ENCODE measurements at places on chromosomes 1 and 21.

GRCh38 chr21:26635681-26636080, 62.6 kb upstream of the CYYR1 start:
- DNase-seq, result no peak

DNA sequence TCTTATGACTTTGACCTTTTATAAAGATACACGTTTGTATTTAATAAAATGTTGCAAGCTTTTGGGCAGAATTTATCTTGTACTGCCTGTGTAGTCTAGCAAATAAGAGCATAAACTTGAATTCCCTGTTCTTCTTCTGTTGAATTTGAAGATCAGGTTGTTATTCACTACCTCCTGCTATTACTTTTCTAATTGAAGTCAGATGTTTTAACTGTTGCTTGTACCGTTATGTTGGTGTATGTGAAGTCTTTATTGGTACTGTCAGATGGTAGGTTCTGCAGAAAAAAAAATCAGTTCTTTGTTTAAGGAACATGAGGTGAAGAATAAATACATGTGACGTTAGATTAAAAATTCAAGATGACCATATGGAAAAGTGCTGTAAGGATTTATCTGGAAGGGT, 69.1 kb downstream of the DYRK1A start:
- DNase-seq, result no peak

DNA sequence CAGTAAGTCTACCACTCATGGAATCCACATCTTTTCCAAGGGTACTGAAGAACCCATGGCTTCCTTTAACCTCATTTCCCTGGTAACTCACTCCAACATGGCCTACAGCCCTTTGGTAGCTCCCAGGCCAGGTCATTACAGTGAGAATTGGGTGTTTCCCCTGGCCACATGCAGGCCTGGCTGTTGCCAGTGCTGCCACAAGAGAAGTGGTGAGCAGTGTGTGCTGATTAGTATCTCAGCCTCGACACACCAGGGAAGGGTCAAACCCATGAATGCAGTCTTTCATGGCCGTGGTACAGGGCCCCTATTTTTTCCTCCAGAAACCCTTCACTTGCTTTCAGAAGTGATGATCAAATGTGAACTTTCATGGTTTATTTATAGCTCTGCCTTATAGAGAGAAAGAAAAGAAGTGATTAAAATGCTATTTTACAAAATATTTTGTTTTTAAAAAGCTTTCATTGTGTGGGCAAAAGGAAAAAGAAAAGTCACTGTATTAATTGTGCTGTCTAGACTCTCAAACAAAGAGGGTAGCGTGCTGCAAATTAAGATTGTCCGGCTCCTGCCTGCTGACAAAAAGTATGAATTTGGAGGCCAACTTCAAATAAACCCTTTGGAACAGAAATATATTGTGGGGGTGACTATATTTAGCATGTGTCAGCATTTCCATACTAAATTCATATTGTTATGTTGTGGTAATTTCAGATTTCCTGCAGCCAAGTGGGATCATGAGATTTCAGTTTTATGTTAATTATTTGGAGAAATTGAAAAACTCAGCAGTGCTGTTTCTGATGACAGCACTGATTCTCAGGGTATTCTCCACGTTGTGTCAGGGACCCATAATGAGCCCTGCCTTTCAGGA, 62.0 kb upstream of the HOOK1 start:
- no peak for DNase-seq

- DNase-seq, result no peak
Measured at GRCh38 chr1:172991674-172992400, 58.9 kb downstream of the TNFSF18 start.

- DNase-seq, result peak; percentile 58
Measured at GRCh38 chr21:29232530-29233255, 66.0 kb upstream of the BACH1 start.

DNA sequence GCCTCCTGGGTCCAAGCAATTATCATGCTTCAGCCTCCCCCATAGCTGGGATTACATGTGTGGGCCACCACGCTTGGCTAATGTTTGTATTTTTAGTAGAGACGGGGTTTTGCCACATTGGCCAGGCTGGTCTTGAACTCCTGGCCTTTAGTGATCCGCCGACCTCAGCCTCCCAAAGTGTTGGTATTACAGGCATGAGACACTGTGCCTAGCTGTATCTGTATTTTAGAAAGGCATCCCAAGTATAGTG, 69.3 kb downstream of the NKAIN1 start:
- no peak for DNase-seq

GRCh38 chr1:7000720-7001119, 215.5 kb downstream of the CAMTA1 start:
- no peak for DNase-seq

DNA sequence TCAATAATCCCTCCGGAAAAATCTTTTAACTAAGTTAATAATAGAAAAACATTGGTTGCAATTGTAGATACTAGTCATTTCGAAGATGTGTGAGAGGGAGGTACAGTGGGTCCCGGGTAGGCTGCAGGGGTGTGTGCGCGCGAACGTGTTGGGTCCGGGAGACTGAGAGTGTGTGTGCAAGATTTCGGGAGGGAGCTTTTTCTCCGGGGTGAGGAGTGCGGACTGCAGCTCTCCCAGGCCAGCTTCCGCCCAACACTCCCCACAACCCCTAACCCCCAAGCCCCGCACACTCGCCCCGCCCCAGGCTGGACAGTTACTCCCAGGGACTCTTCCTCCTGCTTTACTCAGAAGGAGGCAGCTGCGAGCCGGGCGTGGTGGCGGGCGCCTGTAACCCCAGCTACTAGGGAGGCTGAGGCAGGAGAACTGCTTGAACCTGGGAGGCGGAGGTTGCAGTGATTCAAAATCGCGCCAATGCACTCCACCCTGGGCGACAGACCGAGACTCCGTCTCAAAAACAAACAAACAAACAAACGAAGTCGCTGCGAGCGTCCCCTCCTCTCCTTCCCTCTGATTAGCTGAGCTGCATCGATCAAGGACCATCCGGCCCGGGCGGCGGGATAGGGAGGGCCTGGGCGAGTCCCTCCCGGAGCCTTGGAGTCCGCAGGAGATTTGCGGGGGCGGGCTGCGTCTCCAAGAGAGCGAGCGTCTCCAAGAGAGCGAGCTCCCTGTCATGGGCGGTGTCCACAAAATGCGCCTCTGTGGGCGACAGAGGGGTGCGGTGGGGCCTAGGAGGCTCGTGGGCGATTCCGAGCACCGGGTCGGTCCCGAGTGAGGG, 28.3 kb upstream of the PPM1J start:
- no peak for DNase-seq

DNA sequence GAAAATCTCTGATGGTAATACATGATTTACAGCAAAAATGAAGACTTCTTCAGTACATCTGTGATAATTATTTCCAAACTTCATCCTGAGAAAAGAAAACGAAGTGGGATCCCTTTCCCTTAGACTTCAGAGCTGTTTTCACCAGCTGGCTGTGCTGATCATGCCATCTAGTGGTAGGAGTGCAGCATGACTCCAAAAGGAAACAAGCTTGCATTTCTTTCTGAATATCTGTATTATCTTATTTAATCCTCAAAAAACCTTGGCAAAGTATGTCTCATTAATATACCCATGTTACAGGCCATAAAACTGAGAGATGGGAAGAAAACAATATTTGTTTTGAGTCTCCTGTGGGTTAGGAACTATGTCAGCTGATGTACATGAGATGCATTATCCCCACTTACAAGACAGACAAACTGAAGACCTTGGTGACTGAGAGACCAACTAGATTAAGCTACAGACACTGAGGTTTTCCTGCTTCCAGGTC, 9.8 kb upstream of the GJA8 start:
- DNase-seq, result peak; percentile 64

DNA sequence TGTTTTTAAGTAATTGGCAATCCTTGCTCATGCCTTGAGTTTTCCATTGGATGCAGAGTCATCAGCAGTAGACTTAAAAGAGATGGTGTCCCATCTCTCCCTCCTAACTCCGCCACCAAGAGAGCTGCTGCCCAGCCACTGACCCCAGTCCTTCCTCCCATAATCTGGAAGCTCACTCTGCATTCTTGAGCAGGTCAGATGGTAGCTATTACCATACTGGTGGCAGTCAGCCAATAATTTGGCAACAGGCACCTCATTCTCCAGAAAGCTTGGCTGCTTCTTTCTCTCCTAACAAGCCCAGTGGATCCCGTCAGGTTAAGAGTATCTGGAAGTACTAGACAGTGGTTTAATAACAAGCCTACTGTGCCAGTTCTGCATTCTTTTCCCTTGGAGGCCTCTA, 272.1 kb downstream of the ZNF648 start:
- no peak for DNase-seq

DNA sequence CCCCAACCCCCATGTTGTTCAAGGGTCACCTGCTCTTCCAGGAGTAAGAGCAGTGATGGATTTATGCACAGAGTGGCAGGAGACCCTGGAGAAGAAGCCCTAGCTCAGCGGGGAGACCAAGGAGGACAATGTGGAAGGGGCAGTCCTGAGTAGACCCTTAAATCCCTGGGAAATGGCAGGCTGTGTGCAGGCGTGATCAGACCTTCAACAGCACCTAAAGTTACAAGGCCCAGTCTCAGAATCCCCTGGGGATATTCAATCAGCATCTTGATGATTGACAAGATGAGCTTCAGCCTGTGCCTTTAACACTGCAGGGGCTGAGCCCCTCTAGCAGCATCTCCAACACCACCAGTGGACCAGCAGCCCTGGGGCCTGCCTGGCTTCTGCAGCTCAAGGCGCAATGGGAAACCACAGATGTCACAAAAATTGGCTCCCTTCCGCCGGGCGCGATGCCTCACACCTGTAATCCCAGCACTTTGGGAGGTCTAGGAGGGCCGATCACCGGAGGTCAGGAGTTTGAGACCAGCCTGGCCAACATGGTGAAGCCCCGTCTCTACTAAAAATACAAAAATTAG, 60.4 kb downstream of the IRF2BP2 start:
- DNase-seq, result no peak

DNA sequence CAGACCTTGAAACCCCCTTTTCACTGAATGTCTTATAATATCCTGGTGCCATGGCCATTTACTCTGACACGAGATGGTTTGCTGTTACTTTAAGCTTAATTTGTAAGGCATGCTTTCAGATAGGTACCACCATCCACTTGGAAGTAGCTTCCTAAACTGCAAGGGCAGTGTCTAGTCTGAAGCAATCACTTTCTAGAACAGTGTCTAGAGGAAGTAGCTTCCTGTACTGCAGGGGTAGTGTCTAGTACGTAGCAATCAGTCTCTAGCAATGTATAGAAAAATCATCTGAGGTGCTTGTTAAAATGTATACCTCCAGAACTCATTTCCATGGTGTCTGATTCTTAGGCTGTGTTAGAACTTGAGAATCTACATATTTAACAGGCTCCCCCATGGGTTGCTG, 42.5 kb downstream of the ZBTB40 start:
- DNase-seq, result no peak

DNA sequence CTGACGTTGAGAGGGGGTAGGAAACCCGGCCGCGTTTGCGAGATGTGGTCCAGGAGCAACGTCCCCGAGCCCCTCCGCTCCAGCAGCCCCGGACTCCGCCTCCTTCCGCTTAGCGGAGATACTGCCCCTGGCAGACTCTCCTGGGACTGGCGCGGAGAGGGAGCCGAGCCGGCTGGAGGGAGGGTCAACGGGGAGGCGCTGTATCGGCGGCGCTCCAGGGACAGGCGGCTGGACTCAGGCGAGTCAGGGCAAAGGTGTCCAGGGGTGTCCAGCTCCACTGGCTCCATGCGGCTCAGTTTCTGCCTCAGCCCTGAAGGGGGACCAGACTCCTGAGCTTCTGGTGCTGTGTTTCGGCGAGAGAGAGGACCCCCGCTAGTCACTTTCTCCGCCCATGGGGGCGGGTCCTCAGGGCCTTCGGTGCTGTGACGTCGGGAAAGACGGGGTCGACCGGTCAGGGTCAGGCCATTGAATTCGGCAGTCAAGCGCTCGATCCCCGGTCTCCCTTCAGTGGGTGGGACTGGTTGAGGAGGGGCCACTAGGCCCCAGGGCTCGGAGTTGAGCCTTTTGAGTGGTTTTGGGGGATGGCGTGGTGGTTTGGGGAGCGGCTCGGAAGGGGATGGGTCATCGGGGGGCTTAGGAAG, 2.8 kb upstream of the LIX1L start:
- DNase-seq, result no peak

DNA sequence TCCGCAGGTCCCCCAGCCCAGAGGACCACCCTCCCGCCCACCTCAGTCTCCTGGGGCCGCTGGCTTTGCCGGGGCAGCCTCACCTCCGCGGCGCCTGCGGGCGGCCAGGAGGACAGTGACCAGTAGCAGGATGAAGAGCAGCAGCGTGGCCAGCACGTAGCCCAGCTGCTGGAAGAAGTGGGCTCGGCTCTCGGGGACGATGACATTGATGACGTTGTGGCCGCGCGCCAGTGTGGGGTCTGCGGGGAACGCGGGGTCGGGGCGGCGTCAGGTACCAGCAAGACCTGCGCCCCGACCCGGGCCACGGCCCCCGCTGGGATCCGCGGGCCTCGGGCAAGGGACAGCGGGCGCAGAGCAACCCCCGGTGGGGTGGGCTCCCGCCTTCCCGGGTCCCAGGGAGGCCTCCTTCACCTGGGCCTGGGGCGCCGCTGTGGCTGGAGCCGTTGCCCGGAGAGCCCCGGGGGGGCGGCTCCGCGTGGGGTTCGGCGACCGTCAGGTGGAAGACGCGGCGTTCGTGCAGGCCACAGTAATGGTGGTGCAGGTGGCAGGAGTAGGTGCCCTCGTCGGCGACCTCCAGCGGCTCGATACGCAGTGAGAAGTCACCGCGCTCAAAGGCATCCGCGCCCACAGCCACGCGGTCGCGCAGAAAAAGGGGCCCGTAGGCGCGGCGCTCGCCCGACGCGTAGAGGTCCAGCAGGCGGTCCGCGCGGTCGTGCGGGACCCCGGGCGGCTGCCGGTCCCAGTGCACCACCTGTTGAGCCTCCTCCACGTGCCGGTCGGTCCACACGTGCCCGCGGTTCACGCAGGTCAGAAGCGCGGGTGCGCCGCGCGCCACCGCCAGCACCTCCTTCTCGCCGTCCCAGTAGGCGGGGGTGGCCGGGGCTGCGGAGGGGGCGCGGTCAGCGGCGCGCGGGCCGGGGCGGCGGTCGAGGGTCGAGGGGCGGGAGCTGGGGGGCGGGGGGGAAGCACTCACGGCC, 3.8 kb downstream of the MXRA8 start:
- DNase-seq, result no peak

All from urothelium cell line (cell line).